WTC11 (cell line): ENCODE measurements at places on chromosomes 3 and 15. TPM values are rescaled to one million over a fixed set of nuclear protein-coding genes. Genes with fewer than 3 reads are reported as not detected.

DNA sequence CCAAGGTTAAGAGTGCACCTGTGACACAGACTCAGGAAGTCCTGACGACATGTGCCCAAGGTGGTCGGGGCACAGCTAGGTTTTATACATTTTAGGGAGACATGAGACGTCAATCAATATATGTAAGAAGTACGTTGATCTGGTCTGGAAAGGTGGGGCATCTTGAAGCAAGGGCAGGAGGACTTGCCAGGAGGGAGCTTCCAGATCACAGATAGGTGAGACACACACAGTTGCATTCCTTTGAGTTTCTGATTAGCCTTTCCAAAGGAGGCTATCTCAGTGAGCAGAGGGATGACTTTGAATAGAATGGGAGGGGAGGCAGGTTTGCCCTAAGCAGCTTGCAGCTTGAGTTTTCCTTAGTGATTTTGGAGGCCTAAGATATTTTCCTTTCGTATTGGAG lies 257.4 kb downstream of the CGGBP1 start:
- no peaks in the 10 kb centered on the region for H3K36me3 ChIP-seq
- peaks cover 24% of the 10 kb centered on the region for H3K4me1 ChIP-seq
- H3K27ac ChIP-seq = peak overlapping the region; percentile 7; the same call in 1 of the 2 replicates

- H3K36me3 ChIP-seq = peaks cover 18% of the 10 kb centered on the region
- no peak for DNase-seq
- H3K27me3 ChIP-seq = no peaks in the 10 kb centered on the region
- no peak overlapping the region for H3K27ac ChIP-seq
- H3K4me3 ChIP-seq = no peak overlapping the region
These were observed 28.1 kb upstream of the CAPN3 start for GRCh38 chr15:42331235-42331634.

GRCh38 chr15:71758711-71759110 lies 51.6 kb upstream of the NR2E3 start:
- peaks cover 19% of the 10 kb centered on the region for H3K36me3 ChIP-seq
- no peak overlapping the region for H3K27ac ChIP-seq
- H3K27me3 ChIP-seq = no peaks in the 10 kb centered on the region
- H3K4me1 ChIP-seq = no peaks in the 10 kb centered on the region
- no peak overlapping the region for H3K4me3 ChIP-seq

DNA sequence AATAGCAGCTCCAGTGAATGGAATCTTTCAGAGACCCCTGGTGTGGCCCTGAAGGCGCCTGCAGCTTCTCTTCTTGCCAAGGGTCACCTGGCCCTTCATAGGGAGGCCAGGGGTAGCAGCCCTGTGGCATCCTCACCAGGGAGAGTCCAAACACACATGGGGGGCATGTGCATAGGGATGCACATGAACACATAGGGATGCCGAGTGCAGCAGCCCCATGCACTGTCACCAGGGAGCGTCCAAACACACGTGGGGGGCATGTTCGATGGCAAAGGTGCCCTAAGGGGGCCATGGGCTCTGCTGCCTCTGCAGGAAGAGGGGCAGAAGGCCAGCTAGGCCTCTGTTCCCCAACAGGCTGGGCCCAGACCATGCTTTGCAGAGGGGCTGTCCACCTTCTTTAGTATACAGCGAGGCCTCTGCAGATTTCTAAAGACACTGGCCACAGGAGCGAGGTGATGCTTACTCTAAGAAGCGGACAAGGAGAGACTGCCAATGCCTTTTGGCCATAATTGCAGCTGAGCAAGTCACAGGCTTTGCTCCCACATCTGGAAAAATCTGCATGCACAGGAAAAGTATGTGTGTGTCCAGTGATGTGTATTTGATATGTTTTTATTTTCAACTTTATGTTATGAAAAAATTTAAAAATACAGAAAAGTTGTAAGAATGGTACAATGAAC lies 21.0 kb downstream of the ANAPC13 start:
- peak overlapping the region; percentile 47; the same call in 1 of the 2 replicates for H3K4me3 ChIP-seq
- no peak for DNase-seq
- no peaks in the 10 kb centered on the region for H3K27me3 ChIP-seq
- peaks cover 37% of the 10 kb centered on the region for H3K4me1 ChIP-seq
- H3K27ac ChIP-seq = peak overlapping the region; percentile 84; the same call in 1 of the 2 replicates
- no peaks in the 10 kb centered on the region for H3K36me3 ChIP-seq

Gene TAMM41
- 23.0 to 31.3 TPM (median 26.8 TPM) in 3 replicates for total RNA-seq

GRCh38 chr15:42681119-42681518 lies 55.8 kb downstream of the CDAN1 start:
- no peak overlapping the region for H3K4me3 ChIP-seq
- H3K4me1 ChIP-seq = no peaks in the 10 kb centered on the region
- H3K27me3 ChIP-seq = no peaks in the 10 kb centered on the region
- peaks cover 7% of the 10 kb centered on the region; the same call in 1 of the 2 replicates for H3K36me3 ChIP-seq
- H3K27ac ChIP-seq = no peak overlapping the region

DNA sequence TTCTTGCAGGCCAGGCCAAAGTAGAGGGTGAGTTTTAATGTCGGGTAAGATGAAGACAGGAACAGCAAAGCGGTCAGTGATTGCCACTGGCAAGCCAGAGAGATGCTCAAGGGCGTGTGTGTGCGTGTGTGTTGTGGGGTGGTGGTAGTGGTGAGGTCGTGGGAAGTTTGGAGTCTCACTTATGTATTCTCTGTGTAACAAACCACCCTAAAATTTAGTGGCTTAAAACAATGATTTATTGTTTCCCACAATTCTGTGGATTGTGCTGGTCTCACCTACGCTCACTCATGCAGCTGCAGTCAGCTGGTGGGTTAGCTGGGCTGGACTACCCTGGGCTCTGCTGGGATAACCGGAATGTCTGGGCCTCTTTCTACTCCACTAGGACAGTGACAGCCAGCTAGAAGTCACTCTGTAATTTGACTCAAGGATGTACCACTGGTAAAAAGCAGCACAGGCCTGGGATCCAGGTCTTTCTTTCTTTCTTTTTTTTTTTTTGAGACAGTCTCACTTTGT lies 50.9 kb upstream of the BHLHE40 start:
- no peaks in the 10 kb centered on the region for H3K27me3 ChIP-seq
- no peaks in the 10 kb centered on the region for H3K4me1 ChIP-seq
- DNase-seq = no peak
- no peaks in the 10 kb centered on the region for H3K36me3 ChIP-seq

GRCh38 chr15:44094781-44095180 lies 100.3 kb downstream of the FRMD5 start:
- no peaks in the 10 kb centered on the region for H3K36me3 ChIP-seq
- no peak overlapping the region for H3K4me3 ChIP-seq
- no peak overlapping the region for H3K27ac ChIP-seq
- no peaks in the 10 kb centered on the region for H3K4me1 ChIP-seq
- H3K27me3 ChIP-seq = no peaks in the 10 kb centered on the region

Gene GATM
- total RNA-seq = 10.1 to 18.0 TPM (median 17.0 TPM) in 3 replicates

- H3K27me3 ChIP-seq = no peaks in the 10 kb centered on the region
- H3K27ac ChIP-seq = no peak overlapping the region
- H3K4me3 ChIP-seq = no peak overlapping the region
- no peak for DNase-seq
These were observed 464.9 kb upstream of the RBMS3 start for GRCh38 chr3:28816017-28816416.

- H3K4me1 ChIP-seq = 0 out of 2 replicates have a peak, but pooled peaks cover 2% of the 10 kb centered on the region
- no peaks in the 10 kb centered on the region for H3K36me3 ChIP-seq
- H3K4me3 ChIP-seq = no peak overlapping the region
These were observed 16.5 kb downstream of the MYH15 start for GRCh38 chr3:108493862-108494261.

DNA sequence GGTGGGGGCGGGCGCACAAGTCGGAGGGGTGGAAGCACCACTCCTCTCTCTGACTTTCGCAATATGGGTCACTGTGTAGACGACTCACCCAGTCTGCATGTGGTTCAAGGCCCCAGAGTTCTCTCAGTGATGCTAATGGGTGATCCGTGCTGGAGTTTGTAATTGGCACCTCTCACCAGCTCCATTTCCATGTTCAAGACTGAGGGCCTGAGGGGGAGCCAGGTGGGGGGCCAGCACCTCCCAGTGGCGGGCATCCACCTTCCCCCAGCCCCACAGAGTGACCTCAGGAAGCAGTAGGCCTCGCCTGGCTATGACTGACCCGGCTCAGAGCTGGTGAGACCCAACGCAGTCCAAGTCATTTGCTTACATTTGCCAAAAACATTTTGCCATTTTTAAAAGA lies 230.0 kb upstream of the ST8SIA2 start:
- peaks cover 74% of the 10 kb centered on the region for H3K4me1 ChIP-seq
- no peaks in the 10 kb centered on the region for H3K36me3 ChIP-seq
- H3K4me3 ChIP-seq = no peak overlapping the region
- H3K27me3 ChIP-seq = no peaks in the 10 kb centered on the region
- H3K27ac ChIP-seq = peak overlapping the region; percentile 96

GRCh38 chr15:51203797-51204196 lies 109.1 kb upstream of the TNFAIP8L3 start:
- H3K36me3 ChIP-seq = no peaks in the 10 kb centered on the region
- DNase-seq = no peak
- H3K27ac ChIP-seq = no peak overlapping the region
- H3K4me1 ChIP-seq = peaks cover 10% of the 10 kb centered on the region
- H3K27me3 ChIP-seq = no peaks in the 10 kb centered on the region

Gene GPR62
- total RNA-seq = 0.24 to 0.55 TPM (median 0.46 TPM) in 3 replicates

DNA sequence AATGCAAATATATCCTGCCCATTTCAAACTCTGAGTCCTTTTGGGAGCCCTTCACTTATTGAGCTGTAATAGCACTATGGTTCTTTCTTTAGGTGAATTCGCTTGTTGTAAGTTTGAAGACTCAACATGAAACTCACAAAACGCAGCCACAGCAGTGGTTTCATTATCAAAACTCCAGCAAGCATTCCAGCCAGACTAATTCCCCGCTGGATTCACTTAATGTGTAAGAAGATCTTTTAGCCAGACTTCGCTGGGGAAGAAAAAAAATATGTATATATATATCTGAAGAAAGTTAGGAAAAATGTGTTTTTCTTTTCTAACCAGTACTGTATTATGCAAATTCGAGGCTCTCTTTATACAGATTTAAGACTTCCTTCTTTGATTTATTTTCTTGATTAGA lies 241.1 kb downstream of the WNT5A start:
- no peak overlapping the region for H3K4me3 ChIP-seq
- DNase-seq = no peak
- H3K27ac ChIP-seq = no peak overlapping the region
- no peaks in the 10 kb centered on the region for H3K27me3 ChIP-seq
- H3K4me1 ChIP-seq = peaks cover 12% of the 10 kb centered on the region

GRCh38 chr3:70620956-70621355 lies 308.5 kb upstream of the MDFIC2 start:
- H3K27me3 ChIP-seq = no peaks in the 10 kb centered on the region; the same call in 1 of the 2 replicates
- peaks cover 11% of the 10 kb centered on the region for H3K36me3 ChIP-seq
- H3K4me1 ChIP-seq = peaks cover 37% of the 10 kb centered on the region
- DNase-seq = no peak
- H3K4me3 ChIP-seq = no peak overlapping the region

Gene PARP3
- 2.8 to 2.9 TPM (median 2.8 TPM) in 3 replicates for total RNA-seq

Gene MKRN3
- not detected in 3 replicates for total RNA-seq

DNA sequence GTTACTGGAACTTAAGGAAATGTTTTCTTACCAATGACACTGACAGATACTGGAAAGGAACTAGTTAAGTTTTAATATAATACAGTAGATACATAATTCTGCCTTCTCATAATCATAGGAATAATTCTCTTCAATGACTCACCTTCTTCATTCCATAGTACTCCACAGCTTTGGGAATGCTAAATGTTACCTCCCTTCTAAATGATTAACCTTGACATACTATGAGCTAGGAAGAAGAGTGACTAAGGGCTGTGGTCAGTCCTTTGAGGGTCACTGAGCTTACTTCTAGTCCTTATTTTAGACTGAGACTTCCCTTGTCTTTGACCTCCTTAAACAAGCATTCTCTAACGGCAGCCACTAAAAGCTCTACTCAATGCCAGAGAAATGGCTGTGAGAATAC lies 69.6 kb upstream of the PPIB start:
- no peak overlapping the region for H3K4me3 ChIP-seq
- peak overlapping the region; percentile 5; the same call in 1 of the 2 replicates for H3K27ac ChIP-seq
- H3K27me3 ChIP-seq = no peaks in the 10 kb centered on the region
- no peaks in the 10 kb centered on the region for H3K36me3 ChIP-seq
- DNase-seq = no peak
- H3K4me1 ChIP-seq = peaks cover 7% of the 10 kb centered on the region

Gene CCPG1
- 17.1 to 17.8 TPM (median 17.2 TPM) in 3 replicates for total RNA-seq
